ENCODE measurements at places on chromosomes 4 and X.

DNA sequence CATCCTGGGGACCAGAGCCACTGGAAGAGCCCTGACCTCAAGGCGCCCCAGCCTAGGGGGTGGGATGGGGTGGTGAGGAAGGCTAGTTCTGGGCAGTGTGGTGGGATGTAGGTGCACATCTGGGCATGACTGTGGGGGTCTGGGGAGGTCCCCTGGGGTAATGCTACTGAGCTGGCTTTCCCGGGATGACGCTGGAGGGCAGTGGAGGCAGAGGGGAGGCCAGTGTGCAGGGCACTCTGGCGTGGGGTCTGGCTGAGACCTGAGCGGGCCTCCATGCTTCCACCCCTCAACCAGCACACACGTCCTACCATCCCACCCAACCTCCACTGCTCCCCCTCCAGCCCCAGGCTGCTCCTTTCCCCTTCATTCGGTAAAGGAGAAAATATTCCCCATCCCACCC lies 4.8 kb upstream of the SH3BP2 start:
- DNase-seq = no peak

DNA sequence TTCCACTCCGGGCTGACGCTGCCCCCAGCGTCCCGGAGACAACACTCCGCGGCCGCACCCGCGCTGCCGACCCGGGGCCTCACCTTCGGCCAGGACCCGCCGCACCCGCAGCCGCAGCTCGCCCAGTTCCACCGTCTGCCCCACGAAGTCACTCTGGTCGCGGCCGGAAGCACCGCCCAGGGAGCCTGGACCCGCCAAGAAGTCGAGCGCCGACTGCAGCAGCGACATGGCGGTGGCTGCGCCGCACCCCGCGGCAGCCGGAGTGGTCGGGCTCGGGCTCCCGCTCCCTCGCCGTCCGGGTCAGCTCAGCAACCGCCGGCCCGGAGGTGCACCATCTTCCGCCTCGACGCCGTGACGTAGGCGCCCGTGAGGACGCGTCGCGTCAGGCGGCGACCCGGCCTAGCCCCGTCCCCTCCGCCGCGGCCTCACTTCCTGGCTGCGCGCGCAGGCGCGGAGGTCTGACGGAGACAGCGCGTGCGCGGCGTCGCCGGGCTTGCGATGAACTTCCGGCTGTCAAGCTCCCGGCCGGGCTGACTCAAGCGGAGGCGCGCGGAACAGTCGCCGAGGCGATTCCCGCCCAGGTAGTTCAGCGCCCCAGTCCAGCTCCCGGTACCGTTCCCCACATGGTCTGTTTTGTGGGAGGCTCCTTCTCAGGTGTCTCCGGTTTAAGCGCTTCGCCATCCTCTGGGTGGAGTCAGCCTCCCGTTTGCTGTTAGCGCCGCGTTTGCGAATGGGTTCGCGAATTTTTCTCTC lies at the start of the genes GAK and TMEM175:
Gene GAK (minus strand): TSS at position 357 of the 753 bp plus-strand sequence. CDS start 129 bp downstream, at position 228.
Gene TMEM175 (plus strand): TSS at position 501 of the 753 bp plus-strand sequence. CDS start 15,280 bp downstream, outside the sequence.
- peak; percentile 95 for DNase-seq

- no peak for DNase-seq
Observed at GRCh38 chrX:17822351-17822750, 38.7 kb downstream of the RAI2 start.

- DNase-seq = no peak
Observed at GRCh38 chr4:2702361-2702760, 53.8 kb downstream of the TNIP2 start.

DNA sequence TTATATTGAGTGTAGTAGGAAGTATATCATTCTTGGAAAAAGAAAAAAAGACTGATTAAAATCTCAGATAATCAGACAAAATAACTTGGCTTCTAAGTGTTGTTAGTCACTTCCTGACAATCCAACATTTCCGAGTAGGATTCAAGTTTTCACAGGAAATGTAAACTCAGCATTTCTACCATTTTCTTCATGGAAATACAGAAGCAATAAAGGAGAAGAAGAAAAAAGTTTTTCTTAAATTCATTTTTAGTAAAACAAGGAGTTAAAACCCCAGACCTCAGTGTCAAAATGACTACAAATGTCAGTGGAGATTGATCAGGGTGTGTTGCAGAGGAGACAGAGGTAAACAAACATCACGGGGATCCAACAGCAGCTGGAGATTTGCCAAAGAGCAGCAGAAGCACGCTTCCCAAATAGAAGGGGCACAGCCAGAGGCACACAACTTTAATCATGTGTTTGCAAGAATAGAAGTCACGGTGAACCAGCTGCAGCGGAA lies 129.3 kb upstream of the FAM9B start:
- DNase-seq = no peak

- no peak for DNase-seq
Observed at GRCh38 chrX:65883556-65883955, 156.3 kb downstream of the VSIG4 start.

GRCh38 chr4:12123707-12124106 lies 695.0 kb upstream of the HS3ST1 start:
- DNase-seq = no peak

- DNase-seq = no peak
Observed at GRCh38 chr4:141659539-141659938, 23.2 kb downstream of the IL15 start.

DNA sequence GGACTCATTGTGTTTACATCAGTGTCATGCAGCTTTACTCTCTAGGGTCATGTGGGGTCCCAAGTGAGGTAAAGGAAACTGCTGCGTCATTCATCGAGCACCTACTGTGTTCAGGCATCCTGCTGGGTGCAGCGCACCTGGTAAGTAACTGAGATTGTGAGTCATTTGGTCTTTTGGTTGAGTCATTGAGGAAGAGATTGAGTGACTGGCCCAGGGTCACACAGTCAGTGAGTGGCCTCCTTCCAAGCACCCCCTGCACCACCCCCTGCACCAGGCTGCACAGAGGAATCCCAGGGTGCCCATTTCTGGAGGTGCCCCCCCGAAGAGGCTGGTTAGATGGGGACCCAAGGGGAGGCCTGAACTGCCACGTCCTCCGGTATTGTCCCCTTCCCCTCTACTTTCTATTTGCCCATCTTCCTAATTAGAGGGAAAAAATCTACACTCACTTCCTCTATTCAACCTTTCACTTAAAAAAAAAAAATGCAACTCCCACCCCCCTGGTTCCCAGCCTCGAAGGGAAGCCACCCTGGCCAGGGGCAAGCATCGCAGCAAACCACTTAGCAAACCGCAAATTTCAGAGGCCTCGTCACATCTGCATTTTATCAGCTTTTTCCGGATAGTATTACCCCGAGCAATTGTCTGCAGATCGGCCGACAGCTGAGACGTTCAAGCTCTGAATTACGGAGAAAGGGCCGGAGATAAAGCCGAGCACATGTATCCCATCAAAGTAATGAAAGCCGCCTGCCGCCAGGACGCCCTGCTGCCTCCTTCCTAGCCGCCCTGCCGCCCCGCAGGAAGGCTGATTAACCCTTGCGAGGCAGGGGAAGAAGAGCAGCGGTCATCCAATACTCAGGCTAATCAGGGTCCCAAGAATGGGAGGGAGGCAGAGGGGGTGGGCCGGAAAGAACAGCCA lies 96.3 kb upstream of the MSX1 start:
- DNase-seq = peak; percentile 40

DNA sequence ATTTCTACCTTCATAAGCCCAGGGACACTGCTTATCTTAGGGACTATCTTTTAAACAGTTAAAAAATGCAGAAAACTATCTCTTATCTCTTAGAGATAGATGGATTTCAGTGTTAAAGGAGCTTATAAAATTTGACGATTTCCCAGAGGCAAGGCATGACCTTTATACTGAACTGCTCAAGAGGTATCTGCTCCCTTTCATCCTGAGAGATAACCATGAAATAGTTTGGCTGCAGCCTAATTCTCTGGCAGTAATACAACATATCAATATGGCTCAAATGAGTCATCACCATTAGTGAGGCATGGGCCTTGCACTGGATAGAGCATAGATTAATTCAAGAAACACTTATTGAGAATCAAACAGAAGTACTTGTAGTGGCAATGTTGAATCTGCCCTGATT lies 348.2 kb upstream of the GRIA3 start:
- DNase-seq = no peak

- DNase-seq = no peak
Observed at GRCh38 chr4:31194823-31195222, 474.7 kb downstream of the PCDH7 start.

DNA sequence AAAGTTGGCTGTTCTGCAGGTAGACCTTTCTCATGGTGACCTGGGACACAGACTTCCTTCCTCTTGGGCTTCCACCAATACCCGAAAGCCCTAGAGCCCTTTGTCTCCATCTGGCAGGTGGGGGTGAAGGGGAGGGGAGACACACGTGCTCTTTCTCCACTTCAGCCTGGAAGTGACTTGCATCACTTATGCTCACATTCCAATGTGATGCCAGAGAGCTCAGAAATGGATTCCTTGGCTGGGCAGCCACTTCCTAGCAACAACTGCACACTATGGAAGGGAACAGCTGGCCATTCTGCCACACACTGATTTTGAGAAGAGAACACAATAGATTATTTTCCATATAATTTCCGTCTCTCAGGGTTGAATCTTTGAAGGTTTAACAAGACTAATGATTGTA lies 36.3 kb downstream of the C4orf51 start:
- no peak for DNase-seq

GRCh38 chrX:74291577-74291963 lies 12.4 kb upstream of the ZCCHC13 start:
- no peak for DNase-seq

DNA sequence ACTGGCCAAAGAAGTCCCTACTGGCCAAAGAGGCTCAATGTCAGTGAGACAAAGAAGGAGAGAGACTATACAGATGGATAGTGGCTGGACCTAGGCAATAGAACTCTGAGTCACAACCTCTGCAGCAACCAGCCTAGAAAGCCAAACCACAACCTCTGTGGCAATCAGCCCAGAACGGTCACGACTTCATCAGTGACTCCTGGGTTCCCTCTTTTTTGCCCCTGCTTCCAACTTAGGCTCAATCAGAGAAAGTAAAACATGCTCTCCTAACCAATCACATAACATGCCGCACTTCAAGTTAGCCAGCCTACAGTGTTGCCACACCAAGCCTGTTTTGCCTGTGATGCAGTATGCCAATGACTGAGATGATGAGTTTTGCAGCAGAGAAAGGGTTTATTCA lies 203.4 kb downstream of the ANAPC10 start:
- DNase-seq = no peak

GRCh38 chr4:40055863-40056715 lies 561 bp upstream of the N4BP2 start:
- peak; percentile 32 for DNase-seq

- no peak for DNase-seq
Observed at GRCh38 chr4:123401271-123402120, 4.9 kb downstream of the SPRY1 start.

- no peak for DNase-seq
Observed at GRCh38 chr4:77141964-77142645, 14.9 kb upstream of the CCNG2 start.

DNA sequence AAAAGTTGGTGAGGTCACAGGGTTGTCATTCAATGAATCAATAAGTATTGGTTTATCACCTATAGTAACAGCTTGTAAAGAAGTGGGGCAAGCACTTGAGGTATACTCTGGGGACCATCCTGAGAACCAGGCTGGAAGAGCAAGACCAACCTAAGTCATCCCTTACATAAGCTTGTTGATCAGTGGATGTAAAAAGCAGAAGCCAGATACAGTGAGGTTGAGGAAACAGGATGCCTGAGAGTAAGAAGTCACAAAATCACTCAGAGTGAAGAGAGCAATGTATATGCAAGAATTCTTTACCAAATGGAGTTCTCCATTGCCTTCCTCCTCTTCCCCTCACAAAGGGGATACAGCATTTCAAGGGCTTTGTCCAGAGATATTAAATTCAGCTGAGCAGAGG lies 76.3 kb upstream of the PACRGL start:
- DNase-seq = no peak

DNA sequence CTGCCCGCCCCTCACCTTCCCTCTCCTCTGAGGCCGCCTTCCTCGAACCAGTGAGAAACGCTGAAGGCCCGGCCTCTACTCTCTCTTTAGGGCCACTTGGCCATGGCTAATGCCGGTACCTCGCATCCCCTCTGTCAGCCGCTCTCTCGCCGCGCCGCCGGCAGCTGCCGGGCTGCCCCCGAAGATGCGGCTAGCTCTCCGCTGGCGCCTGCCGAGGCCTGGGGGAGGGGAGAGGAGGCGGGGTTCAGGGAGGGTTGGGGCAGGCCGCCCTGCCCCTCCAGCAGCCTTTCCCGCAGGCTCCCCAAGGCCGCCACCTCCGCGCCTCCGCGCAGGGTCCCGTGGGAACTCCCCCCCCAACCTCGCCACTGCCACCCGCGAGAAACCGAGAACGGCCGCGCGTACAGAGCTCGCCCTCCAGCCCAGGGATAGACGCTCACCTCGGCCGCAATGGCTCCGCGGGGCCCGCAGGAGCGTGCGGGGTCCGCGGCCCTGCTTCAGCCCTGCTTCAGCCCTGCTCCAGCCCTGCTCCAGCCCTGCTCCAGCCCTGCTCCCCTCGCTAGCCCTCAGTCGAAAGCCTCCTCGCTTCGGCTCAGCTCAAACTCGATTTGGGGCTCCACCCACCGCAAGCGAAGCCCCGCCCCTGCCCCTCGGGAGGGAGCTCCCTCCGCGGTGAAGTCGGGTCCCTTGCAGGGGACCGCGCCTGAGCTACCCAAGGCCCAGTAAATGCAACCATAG lies at the start of gene HUWE1:
Gene HUWE1 (minus strand): TSS at position 569 of the 735 bp plus-strand sequence. CDS start 32,612 bp downstream, outside the sequence.
- DNase-seq = peak; percentile 36

- DNase-seq = no peak
Observed at GRCh38 chr4:74547042-74547441, 102.1 kb downstream of the AREG start.

DNA sequence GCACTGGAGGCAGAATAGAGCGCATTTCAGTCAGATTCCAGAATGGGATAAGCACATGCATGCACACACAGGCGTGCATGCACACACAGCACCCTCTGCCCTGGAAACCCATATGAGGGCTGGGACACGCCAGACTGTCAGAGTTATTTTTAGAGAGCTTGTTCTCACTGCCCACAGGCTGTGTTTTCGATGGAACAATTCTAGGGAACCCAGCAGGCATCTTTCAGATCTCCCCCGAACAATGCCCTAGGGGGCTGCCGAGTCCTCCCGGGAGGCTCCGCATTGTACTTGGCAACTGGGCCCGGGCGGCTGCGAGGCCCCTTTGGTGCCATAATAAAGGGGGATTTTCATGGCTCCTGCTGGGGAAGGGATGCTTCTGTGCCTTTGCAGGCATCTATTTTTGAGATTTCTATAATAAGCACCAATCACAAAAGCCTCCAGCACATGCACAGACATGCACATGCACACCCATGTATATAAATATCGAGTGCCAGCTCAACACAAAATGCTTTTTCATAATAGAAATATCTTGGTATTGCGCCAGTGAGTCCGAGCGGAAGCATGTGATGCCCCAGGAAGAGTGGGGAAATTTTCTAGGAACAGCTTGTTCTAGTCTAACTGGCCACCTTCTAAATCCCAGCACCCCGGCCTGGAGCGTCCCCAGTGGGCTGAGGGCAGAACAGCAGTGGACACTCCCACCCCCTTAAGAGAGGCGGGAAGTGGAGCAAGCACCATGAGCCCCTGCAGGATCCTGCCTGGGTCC lies 88.5 kb downstream of the PHKA2 start:
- DNase-seq = no peak

Measured in GM19239 (cell line).